Smooth muscle cell of the umbilical artery (primary cell): ENCODE measurements at places on chromosomes 1 and 21. TPM values are rescaled to one million over a fixed set of nuclear protein-coding genes. Genes with fewer than 3 reads are reported as not detected.

Gene SYT6
- total RNA-seq: not detected in 2 replicates

Gene NBPF6
- not detected in 2 replicates for total RNA-seq

Gene HMGCS2
- not detected in 2 replicates for total RNA-seq

Gene HEYL
- under 0.01 TPM in 1 of 2 replicates, not detected in the other for total RNA-seq

Gene PRAMEF6
- total RNA-seq: not detected in 2 replicates
